Pulmonary artery endothelial cell (primary cell): ENCODE measurements at places on chromosomes 3 and 15. TPM values are rescaled to one million over a fixed set of nuclear protein-coding genes. Genes with fewer than 3 reads are reported as not detected.

Gene TJP1
- total RNA-seq = 60.7 and 66.9 TPM in 2 replicates

Gene CCR9
- total RNA-seq = not detected in 2 replicates

Gene CHRD
- 0.11 and 0.20 TPM in 2 replicates for total RNA-seq

Gene ANKUB1
- total RNA-seq = not detected in 2 replicates

Gene WDR72
- not detected in 2 replicates for total RNA-seq

Gene GAP43
- total RNA-seq = not detected in 2 replicates

DNA sequence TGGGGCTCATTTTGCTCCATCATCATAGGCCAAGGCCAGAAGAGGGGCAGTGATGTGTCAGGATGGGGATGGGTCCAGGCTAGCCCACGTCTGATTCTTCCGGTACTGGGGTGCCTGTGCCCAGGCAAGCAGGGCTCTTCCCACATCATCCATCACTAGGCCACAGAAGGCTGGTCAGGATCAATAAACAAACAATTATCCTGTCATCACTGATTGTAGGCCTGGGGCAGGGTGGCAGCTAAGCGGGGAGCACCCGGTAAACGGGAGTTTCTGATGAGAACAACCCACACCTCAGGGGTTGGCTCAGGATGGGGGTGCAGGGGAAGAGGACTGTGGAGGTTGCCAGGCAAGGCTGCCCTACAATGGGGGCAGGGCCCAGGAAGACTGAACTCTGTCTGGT lies 18.1 kb upstream of the CACNA2D2 start:
- no peak for DNase-seq

DNA sequence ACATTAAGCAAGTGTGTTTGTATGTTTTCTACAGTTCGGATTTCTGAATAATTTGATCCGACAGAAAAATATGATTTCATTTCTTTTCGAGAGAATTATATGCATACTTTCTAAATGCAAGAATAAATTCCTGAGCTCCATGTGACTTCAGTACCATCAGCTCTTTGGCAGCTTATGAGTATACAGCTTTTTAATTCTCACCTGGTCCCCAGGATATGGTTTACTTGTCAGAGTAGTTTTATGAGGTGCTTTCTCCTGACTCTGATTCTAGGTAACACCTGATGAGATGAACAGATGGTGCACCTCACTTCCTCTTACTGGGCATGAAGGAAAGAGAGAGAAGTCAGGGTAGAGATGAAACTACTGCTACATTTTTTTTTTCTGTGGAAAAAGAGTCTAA lies 3.1 kb downstream of the HGD start:
- no peak for DNase-seq

GRCh38 chr3:142602619-142603385 lies 6.6 kb downstream of the PLS1 start:
- DNase-seq = no peak

GRCh38 chr3:112973325-112974177 lies 1.4 kb downstream of the CD200R1 start:
- DNase-seq = no peak

DNA sequence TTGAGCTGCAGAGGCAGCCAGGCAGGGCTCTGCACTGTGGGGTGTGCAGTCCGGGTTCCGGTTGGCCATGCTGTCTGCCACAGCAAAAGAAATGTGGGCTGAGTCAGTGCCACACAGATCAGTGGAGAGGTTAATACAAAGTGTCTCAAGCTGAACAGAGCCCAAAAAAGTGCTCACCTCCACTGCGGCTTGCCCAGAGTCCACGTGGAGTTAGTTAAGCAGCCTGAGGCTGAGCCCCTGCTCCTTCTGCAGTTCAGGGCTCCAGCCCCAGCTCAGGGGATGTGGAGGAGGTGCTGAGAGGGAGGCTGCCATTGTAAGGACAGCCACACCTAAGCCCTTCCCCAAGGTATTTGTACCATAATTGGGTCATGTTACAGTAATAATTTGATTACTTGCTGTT lies 85.3 kb downstream of the LRRK1 start:
- DNase-seq = no peak

- DNase-seq = no peak
Observed at GRCh38 chr15:70121624-70122302, 24.0 kb upstream of the TLE3 start.

DNA sequence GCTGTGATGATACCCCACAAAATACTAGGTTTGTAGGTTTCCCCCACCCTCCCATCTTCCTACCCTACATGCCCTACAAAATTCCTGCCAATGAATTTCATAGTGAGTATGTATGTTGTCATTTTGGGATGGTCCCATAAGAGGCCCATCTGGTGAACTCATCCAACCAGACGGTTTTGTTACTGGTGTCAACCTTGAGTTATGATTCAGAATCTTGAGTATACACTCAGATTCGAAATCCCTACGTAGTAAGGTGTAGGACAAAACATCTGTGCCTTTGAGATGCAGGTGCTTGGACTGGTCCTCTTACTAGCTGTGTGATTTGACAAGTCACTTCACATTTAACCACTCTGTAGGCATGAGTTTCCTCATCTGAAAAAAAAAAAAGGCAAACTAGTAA lies 3.6 kb downstream of the SIAH2 start:
- no peak for DNase-seq

DNA sequence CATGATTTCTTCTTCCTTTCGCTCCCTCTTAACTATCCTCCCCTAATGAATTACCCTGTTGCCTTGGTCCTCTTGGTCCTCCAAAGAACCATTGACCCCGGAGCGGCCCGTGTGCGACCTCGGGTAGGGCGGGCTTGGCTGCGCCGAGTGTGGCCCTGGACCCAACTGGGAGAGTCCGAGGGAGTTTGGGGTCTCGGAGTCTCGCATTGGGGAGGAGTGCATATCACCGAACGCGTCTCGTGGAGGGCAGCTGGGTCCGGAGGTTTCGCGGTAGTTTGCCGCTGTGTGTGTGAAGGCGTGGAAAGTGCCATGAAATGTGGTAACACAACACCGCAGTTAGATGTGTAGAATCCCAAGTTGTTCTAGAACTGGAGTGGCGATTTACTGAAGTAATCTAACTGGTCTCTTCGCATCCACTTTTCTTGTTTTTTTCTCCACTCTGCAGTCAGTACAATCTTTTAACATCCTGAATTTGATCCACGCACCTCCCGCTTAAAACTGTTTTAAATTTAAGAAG lies 363 bp downstream of the GTF2E1 start:
- no peak for DNase-seq

DNA sequence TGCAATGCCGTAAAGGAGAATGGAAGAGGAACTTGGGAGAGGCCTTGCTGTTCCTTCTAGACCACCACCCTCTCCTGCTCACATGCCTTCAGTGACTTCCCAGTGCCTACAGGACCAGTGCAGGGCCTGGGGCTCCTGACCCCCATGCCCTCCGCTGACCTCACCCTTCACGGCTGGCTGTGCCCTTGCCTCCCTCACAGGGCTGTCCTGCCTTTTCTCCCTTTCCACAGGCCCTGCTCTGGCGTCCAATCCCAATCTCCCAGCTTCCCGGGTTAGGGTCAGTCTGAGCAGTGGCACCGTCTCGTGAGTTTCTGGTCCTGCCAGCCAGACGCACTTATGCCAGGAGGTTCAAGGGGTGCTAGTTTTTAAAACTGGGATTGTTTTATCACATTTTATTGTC lies 110.4 kb downstream of the WNT7A start:
- no peak for DNase-seq

GRCh38 chr15:101536875-101537405 lies 47.4 kb upstream of the PCSK6 start:
- no peak for DNase-seq

DNA sequence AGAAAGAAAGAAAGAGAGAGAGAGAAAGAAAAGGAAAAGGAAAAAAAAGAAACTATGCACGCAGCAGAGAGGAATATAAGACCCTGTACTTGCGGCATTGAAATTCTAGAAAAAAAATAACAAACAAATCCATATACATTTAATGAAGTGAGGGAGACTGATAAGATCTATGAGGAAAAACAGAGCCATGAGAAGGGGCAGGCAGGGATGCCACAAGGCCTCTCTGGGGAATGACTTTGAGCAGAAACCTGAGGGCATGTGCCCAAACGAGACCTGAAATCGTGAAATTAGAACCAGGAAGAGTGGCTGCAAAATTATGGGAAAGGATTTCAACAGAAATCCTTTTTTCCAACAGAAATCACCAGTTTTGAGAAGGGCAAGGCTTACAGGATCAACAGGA lies 98.4 kb downstream of the GABRB3 start:
- DNase-seq = no peak

DNA sequence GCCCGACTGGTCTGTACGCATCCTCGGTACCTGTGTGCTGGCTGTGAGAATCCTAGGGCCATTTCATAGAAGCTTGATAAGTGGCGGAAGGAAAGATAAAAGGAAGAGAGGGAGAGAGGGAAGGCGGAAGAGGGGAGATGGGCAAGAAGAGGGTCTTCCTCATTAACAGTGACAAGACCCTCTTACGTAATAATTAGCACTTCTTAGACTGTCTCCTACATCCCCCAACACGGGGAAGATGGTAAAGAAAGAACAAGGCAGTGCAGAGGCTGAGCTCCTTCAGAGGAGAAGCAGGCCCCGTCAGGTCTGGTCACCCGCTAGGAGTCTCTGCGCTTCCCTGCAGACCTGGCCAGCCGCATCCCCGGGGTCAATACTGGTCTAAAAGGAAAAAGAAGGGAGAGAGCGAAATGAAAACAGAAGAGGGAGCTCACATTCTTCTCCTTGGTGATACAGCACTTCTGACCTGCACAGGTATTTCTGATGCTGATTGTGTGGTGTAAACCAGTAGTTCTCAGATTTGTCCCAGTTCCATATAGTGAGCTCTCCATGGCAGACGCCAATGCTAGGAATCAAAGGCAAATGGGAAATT lies 19.0 kb upstream of the FAM240A start:
- no peak for DNase-seq

- DNase-seq = no peak
Observed at GRCh38 chr3:42819351-42819965, 10.2 kb downstream of the ACKR2 start.

DNA sequence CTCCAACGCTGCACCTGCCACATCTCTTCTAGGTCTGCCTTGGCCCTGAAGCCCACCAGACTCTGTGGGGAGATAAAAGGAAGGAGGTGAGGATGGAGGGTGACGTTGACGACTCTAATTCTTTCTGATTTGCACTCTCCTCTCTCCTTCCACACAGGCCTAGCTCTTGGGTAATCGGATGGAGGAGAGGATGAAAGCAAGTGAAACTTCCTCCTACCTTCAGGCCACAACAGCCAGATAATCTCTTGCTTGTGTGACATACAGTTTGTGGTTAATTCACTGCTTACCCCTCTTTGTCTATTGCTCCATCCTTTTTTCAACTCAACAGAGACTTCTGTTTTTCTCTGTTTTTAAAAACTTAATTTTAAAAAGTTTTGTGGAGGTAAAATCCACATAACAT lies 208.1 kb downstream of the SV2B start:
- no peak for DNase-seq

- no peak for DNase-seq
Observed at GRCh38 chr3:65582012-65582717, 456.6 kb downstream of the MAGI1 start.

DNA sequence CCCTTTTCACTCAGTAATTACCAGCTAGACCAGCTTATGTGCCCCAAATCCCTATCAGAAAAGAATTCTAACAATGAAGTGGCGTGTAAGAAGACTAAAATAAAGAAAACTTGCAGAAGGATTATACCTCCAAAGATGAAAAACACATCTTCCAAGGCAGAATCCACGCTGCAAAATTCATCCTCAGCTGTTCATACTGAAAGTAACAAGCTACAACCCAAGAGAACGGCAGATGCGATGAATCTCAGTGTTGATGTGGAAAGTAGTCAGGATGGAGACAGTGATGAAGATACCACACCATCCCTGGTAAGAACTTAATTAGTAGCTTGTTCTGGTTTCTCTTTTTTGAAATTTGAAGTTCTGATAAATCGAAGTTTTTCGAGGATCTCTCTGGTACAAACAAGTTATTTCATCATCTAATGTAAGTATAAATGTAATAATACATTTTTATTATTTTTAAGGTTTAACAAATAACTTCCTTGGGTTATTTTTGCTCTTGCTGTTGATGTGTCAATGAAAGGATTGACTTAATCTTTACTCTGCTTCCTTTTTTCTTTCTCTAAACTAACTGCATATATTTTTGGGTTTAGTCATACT lies 1.4 kb downstream of the WDR76 start:
- DNase-seq = no peak

- DNase-seq = peak; percentile 73
Observed at GRCh38 chr3:31010491-31010890, 116.0 kb upstream of the GADL1 start.

GRCh38 chr3:162096874-162097273 lies 600.3 kb downstream of the OTOL1 start:
- DNase-seq = no peak

DNA sequence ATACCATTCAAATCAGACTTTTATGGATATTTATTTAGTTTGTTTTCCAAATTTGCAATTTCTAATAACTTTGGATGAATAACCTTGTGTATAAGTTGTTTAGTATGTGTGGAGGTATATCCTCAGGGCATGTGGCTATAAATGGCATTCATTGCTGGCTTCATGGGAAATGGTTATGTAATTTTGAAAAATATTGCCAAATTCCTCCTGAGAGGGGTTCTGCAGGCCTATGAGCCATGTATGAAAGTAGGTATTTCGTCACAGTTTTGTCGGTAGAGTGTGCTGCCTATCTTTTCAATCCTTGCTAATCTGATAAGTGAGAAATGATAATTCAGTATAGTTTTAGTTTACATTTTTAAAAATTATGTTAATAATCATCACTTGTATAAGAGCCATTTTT lies 256.4 kb upstream of the ZNF385D start:
- no peak for DNase-seq

- no peak for DNase-seq
Observed at GRCh38 chr3:2823031-2823430, 287.1 kb downstream of the IL5RA start.

DNA sequence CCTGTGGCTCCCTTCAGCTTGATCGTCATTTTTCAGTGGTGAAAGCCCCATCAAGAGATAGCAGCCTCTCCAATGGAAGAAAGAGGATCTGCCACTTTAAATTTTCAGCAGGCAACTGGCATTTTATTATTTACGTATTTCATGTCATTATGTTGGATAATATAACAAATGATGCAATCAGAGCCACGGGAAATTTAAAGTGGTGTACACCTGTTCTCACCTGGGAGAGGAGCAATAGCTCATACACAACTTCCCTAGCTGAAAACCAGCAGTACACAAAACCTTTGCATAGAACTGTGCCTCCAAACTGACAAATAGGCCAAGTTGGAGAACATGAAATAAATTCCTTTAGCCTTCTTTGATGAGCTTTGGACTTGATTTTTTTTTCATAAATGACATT lies 136.9 kb downstream of the SATB1 start:
- DNase-seq = no peak

DNA sequence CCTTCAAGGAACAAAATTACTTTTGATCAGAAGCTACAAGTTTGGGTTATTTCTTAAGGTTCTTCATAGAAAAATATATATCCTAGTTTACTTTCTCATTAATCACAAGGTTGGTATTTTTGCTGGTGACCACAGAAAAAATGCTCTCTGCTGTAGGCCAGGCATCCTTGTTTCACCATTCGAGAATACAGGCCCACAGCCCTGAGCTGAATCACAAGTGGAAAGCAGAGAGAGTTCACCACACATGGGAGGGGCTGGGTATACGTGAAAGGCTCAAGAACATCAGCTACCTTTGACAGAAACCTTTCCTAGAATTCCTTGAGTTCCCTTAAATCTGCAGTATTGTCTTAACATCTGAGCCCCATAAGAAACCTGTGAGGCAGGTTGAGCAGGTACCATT lies 23.2 kb downstream of the CPEB1 start:
- no peak for DNase-seq
